H1 (cell line): ENCODE measurements at places on chromosomes 2 and 18.

- no peak for DNase-seq
Observed at GRCh38 chr18:68548904-68549870, 165.7 kb downstream of the TMX3 start.

- DNase-seq = no peak
Observed at GRCh38 chr2:222088561-222088960, 210.2 kb downstream of the PAX3 start.

- DNase-seq = no peak
Observed at GRCh38 chr2:9087121-9087681, 83.7 kb upstream of the MBOAT2 start.

GRCh38 chr2:49982871-49983270 lies 828.6 kb upstream of the FSHR start:
- DNase-seq = no peak

DNA sequence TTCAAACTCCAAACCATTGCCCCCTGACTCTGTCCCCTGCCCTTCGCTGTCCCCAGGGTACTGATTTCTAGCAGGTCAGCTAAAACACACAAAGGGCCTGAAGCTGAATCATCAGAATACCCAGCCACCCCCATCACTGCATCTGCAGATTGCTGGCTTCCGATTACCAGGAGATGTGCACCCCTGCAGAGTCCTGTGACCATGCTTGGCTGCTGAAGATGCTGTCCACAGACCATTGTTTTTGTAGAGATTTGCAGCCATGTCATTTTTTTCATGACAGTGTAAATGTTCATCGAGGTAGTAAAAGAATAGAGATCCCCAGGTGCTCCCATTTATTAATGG lies 463.3 kb downstream of the STK39 start:
- DNase-seq = no peak

DNA sequence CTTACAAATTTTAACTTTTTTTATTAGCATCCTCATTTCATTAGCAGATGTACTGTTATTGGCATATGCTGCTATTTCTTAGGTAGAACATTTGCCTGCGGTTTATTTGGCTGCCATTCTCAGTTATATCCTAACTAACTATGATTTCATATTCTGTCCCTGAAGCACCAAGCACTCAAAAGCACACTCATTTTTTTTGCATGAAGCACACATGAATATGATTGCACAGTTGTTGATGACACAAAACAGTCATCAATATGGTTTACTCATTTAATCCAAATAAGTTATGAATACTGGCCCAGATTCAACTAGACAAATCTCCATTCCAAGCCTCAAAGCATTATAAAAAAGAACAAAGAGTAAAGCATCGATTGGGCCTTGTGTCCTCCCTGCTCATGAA lies 129.4 kb upstream of the CNTNAP5 start:
- no peak for DNase-seq
